ENCODE measurements at places on chromosomes 4 and X. TPM values are rescaled to one million over a fixed set of nuclear protein-coding genes. Genes with fewer than 3 reads are reported as not detected.

The LIMCH1 gene
- polyA plus RNA-seq, result 141 TPM

The RBMXL3 gene
- not detected for polyA plus RNA-seq

The CYSLTR1 gene
- polyA plus RNA-seq, result 8.4 TPM

The DKK2 gene
- polyA plus RNA-seq, result 15.9 TPM

The ZIC3 gene
- polyA plus RNA-seq, result not detected

The GALNT7 gene
- 33.8 TPM for polyA plus RNA-seq

The FAM9B gene
- not detected for polyA plus RNA-seq

The STPG2 gene
- not detected for polyA plus RNA-seq

The KLB gene
- 0.09 TPM for polyA plus RNA-seq

The TRIM60 gene
- polyA plus RNA-seq, result not detected

The VCX gene
- polyA plus RNA-seq, result not detected

The HTN3 gene
- not detected for polyA plus RNA-seq

The FRG2 gene
- not detected for polyA plus RNA-seq

The TMPRSS11A gene
- 0.05 TPM for polyA plus RNA-seq

The TEX13B gene
- polyA plus RNA-seq, result not detected

The SPANXA2 gene
- not detected for polyA plus RNA-seq

The BTC gene
- polyA plus RNA-seq, result 2.9 TPM

The CT45A2 gene
- not detected for polyA plus RNA-seq

The SYTL5 gene
- polyA plus RNA-seq, result 0.11 TPM

The MAGEA8 gene
- 0.25 TPM for polyA plus RNA-seq

The RP2 gene
- polyA plus RNA-seq, result 7.3 TPM

The CBLL2 gene
- not detected for polyA plus RNA-seq

The P2RY8 gene
- 0.51 TPM for polyA plus RNA-seq

The IL21 gene
- not detected for polyA plus RNA-seq

The CT45A5 gene
- 0.89 TPM for polyA plus RNA-seq

The PRDM8 gene
- 10.6 TPM for polyA plus RNA-seq

The CT45A3 gene
- not detected for polyA plus RNA-seq

The INTU gene
- 8.1 TPM for polyA plus RNA-seq

The PGAM4 gene
- polyA plus RNA-seq, result not detected

The CITED1 gene
- polyA plus RNA-seq, result 14.7 TPM

The TMEM150C gene
- 2.7 TPM for polyA plus RNA-seq

The AFF1 gene
- 25.1 TPM for polyA plus RNA-seq

The SLC49A3 gene
- polyA plus RNA-seq, result 25.2 TPM

The TEX11 gene
- 0.06 TPM for polyA plus RNA-seq

The ZNF157 gene
- 0.35 TPM for polyA plus RNA-seq

The ANAPC4 gene
- polyA plus RNA-seq, result 30.3 TPM

The NHS gene
- 1.4 TPM for polyA plus RNA-seq

The APOOL gene
- 13.7 TPM for polyA plus RNA-seq

The ASB11 gene
- 12.2 TPM for polyA plus RNA-seq

The SPATA4 gene
- 0.24 TPM for polyA plus RNA-seq

The SERTM2 gene
- polyA plus RNA-seq, result 0.28 TPM

The SLC9B2 gene
- 11.8 TPM for polyA plus RNA-seq

The DACH2 gene
- polyA plus RNA-seq, result 0.99 TPM

The RBMX gene
- polyA plus RNA-seq, result 194 TPM

The CCDC110 gene
- 1.4 TPM for polyA plus RNA-seq
